ENCODE measurements at places on chromosomes 16 and 17.

DNA sequence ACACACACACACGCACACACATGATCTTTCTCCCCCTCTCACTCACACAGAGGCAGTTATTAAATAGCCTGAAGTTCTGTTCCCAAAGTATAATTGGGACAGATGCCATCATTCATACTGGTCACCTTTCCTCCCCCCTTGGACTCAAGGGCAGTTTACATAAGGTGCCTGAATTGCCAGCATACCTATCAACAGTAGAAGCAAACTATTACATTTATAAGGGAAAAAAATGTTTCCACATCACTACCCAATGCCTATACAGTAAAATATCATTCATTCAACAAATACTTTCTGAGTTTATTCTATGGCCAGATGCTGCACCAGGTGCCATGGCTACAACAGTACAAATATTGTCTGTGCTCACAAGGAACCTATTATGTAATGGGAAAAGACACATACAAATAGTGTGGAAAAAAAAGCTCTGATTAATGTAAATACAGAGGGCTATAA, 6.3 kb downstream of the CNTD1 start:
- no peak for DNase-seq

- DNase-seq, result no peak
Observed at GRCh38 chr17:7107012-7107754, 7.4 kb downstream of the ASGR2 start.

- no peak for DNase-seq
Observed at GRCh38 chr16:61945511-61945910, 90.7 kb downstream of the CDH8 start.

GRCh38 chr17:4931963-4932362, at the start of gene GP1BA:
Gene GP1BA (plus strand): TSS chr17:4932277. CDS start chr17:4932605, 328 bp downstream.
- DNase-seq, result no peak

DNA sequence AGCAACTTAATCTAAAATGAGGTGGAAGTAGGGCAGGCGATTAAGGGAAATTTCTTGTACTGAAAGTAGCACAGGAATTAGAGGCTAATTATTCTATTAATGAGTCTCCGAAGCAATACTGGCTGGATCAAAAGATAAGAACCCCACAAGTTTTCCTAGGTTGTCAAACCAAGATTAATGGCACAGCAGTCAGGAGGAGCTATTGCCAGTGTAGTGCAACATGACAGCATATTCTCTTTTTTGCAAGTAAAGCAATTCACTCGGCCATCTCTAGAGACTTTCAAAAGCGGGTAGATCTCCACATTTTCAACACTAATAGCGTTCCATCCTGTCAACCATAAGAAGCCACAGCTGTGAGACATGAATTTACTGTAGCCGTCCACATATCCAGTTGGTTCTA, 81.2 kb downstream of the CYB561 start:
- DNase-seq, result no peak
